ENCODE measurements at places on chromosomes 6 and 20.

DNA sequence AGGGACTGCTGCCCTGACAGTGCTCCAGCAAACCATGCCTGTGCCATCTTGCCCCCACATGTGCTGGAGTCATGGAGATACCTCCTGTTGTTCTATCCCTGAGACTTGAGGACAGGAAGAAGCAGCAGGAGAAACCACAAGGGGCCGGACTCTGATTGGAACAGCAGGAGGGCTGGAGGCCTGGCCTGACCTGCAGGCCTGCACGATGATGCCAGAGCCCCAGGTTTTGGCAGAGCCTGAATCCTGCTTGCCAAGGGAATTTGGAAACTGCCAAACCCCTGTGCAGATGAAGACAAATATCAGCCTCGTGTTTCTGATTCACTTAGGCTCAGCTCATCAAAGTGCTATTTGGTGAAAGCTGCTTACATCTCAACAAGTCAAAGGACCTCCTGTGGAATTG lies 177.6 kb downstream of the MAFB start:
- DNase-seq: peak; percentile 95

GRCh38 chr6:53585208-53585900 lies 40.5 kb upstream of the GCLC start:
- no peak for DNase-seq

GRCh38 chr6:160962835-160963623 lies 28.5 kb upstream of the MAP3K4 start:
- DNase-seq: no peak

- DNase-seq: peak; percentile 33
Measured at GRCh38 chr6:109362102-109362884, 20.0 kb downstream of the CD164 start.

GRCh38 chr6:4613795-4614194 lies 162.4 kb upstream of the CDYL start:
- no peak for DNase-seq

DNA sequence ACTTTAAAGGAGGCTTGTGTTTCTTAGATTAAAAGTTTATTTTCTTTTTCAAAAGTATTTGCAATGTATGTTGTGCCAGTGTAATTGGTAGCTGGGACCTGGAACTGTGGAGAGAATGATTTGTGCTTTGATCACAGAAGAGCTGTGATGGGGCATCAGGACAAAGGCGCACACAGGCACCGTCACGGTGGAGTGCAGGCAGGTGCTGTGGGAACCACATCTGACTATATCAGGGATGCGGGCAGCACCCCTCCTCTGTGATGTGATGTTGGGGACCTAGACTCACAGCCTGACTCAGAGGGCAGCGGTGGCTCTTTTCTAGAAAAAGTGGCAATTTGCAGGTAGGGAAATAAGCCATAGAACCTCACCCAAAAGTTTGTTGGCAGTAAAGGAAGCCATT lies 34.5 kb downstream of the SYTL3 start:
- DNase-seq: no peak
